DMS79 (cell line): ENCODE measurements at places on chromosomes 1 and 21.

- no peak for DNase-seq
Observed at GRCh38 chr1:15151871-15152270, 1.7 kb upstream of the TMEM51 start.

GRCh38 chr1:195105281-195105680 is 1503.0 kb downstream of the KCNT2 start:
- no peak for DNase-seq

- DNase-seq = peak; percentile 89
Observed at GRCh38 chr1:36836196-36836883, 198.0 kb downstream of the GRIK3 start.

DNA sequence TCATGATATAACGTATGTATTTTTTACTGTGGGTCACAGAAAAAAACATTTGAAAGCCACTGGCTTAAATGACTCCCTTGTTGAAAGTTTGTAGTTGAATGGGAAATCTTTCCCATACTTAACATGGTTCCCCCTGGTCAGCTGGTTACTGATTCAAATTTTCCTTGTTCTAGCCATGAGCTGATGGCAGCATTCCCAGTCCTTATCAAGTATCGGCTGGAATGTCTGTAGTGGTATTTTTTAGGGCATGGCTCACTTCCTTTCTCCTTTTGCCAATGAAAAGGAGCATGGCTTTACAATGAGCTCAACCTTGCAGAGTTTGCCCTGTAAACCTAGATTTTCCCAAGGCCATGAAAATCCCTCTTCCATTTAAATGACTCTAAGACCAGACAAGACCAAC is 55.7 kb downstream of the GIPC2 start:
- no peak for DNase-seq

DNA sequence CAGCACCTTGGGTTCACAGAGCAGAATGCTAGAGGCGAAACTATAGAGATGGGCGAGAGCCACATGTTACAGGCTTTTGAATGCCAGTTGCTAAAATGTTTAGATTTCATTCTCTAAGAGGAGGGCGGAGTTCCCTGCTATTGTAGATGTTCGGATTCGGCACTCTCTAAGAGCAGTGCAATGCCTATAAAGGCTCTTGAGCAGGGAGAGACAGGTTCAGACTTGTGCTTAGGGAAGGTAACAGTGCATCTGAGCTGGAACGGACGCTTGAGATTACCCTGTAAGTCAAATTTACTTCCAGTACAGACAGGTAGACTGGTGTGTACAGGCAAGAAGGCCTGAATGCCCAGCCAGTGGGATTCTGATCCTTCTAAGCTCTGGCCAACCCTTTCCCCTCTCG is 15.3 kb downstream of the LURAP1 start:
- peak; percentile 98 for DNase-seq

DNA sequence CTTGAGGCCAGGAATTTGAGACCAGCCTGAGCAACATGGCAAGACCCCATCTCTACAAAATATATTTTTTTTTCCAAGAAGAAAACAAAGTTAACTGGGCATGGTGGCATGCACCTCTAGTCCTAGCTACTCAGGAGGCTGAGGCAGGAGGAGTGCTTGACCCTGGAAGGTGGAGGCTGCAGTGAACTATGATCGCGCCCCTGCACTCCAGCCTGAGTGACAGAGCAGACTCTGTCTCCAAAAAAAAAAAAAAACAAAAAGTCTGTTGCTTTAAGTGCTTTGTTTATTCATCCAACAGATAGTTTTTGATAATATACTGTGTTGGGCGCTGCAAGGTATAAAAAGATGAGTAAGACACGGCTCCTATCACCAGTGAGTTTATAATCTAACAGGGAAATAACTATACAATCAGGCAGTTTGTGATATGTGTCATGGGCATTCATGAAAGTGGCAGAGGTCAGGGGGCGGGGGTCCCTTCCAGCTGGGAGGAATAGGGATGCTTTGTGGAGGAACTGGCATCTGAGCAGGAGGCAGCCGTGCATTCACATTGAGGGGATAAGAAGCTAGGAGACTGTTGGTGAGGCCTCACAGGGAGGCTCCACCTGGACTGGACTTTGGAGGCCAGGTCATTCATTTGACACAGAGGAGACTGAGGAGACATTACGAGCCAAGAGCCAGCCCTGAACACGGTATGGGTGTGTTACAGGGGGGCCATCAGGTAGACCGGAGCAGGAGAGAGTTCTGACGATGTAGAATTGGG is 67.3 kb upstream of the ERRFI1 start:
- DNase-seq = no peak

DNA sequence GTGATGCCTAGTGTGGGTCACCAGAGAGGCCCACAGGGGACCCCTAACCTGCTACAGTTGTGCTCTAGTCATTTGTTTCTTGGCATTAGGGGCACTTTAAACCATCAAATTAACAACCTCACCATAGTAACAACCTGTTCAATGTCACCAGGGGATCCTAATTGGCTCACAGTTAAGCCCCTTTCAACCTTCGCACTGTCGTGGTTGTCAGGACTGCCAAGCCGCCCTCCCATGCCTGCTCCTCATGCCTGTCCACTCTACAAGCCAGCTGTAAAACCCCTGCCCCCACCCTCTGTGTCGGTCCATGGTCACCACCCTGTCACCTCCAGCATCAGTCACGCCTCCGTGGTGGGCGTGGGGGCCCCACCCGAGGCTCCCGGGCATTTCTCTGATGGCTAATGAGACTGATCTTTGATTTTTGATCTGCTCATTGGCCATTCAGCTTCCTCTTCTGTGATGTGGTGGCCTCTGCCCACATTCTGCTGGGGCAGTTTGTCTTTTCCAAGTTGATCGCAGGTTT is 96.6 kb downstream of the WDR4 start:
- DNase-seq = no peak

- DNase-seq = no peak
Observed at GRCh38 chr1:165858967-165859845, 31.8 kb downstream of the UCK2 start.

GRCh38 chr1:224042557-224043118 is 71.3 kb upstream of the FBXO28 start:
- no peak for DNase-seq

GRCh38 chr1:87329526-87330056 is 911 bp downstream of the LMO4 start:
- no peak for DNase-seq

- DNase-seq = no peak
Observed at GRCh38 chr1:112454316-112454715, 54.4 kb upstream of the WNT2B start.

DNA sequence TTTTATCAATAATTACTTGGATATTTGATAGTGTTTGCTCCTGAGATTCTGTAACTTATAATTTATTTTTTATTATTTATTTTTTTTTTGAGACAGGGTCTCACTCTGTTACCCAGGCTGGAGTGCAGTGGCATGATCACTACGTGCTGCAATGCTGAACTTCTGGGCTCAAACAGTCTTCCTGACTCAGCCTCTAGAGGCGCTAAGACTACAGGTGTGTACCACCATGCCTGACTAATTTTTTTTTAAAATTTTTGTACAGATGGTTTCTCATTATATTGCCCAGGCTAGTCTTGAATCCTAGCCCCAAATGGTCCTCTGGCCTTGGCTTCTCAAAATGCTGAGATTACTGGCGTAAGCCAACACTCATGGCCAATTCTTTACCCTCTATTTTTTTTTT is 845.5 kb upstream of the ADGRL4 start:
- no peak for DNase-seq

- no peak for DNase-seq
Observed at GRCh38 chr21:17492415-17493168, 20.3 kb upstream of the CXADR start.

GRCh38 chr1:169538998-169539871 is 47.0 kb downstream of the F5 start:
- DNase-seq = no peak

DNA sequence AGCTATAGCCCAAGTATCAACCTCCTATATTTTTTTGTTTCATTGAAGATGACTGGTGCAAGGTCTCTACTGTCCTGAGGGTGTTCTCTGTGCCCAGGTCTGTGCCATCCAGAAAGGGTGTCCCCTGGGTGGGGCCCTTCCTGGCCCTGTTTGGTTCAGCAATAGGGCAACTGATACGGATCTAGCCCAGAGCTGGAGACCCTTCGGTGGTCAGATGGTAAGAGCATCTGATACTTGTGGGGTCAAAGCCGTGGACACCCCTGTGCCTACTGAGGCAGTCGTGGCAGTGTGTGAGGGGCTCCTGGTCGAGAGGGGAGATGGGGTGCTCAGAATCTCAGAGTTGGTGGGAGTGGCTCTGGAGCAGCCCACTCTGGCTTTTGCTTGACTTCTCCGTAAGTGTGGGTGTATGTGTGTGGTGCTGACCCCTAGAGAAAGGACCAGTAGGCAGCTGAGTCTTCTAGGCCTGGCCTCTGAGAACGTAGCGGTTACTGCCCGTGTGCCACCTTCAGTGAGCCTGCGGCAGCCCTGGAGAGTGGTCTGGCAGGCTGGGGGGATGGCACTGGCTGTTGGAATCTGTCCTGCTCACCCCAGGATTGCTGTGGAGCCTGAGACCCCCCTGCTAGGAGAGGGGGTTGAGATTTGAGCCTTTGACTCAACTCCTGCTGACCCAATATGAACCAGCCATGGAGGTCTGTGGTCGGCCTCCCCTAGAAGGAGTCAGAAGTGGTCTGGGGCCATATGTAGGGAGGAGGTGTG is 2.7 kb downstream of the AMPD2 start:
- no peak for DNase-seq

DNA sequence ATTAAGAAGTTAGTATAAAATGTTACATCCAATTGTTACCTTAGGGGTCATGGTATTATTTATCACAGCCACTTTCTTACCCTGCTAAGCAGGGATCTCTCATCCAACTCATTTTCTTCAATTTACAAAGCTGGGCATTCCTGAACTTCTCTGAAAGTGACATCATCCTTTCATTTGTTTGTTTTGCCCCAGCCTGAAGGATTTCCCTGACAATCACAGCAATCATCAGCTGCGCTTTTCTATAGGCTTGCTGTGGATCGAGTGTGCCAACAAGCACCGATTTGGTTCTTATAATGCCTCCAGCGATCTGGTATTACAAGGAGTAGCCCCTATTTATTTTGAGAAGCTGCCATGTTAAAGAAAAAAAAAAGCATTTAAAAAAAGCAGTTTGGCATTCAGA is 240.2 kb downstream of the USH2A start:
- no peak for DNase-seq

GRCh38 chr1:241635556-241636152 is 4.5 kb downstream of the CHML start:
- no peak for DNase-seq

- DNase-seq = no peak
Observed at GRCh38 chr1:80531182-80531581, 1269.6 kb upstream of the ADGRL2 start.

GRCh38 chr21:31042080-31042464 is 3.8 kb upstream of the KRTAP19-8 start:
- no peak for DNase-seq

DNA sequence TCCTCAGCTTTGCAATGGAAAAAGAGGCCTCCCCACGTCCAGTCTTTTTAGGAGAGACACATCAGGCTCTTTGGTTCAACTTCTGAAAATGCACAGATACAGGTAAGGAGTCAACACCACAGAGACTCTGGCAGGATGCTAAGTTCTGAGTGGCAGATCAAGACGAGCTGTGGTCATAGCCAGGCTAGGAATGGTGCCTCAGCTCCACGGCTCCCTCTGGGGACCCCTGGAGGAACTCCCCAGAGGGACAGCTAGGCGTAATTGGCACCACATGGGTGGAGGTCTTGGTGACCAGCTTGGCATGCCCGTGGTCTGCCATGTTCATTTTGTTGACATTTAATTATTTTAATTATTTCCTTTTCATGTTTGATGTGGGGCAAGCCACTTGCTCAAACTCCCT is 206.1 kb downstream of the KAZN start:
- DNase-seq = no peak

- no peak for DNase-seq
Observed at GRCh38 chr1:59549066-59549837, 252.4 kb downstream of the FGGY start.

GRCh38 chr1:28836421-28836956 is 24.5 kb downstream of the OPRD1 start:
- no peak for DNase-seq

GRCh38 chr1:195054217-195054687 is 1554.0 kb downstream of the KCNT2 start:
- DNase-seq = no peak

GRCh38 chr1:89525169-89525855 is 683 bp downstream of the LRRC8B start:
- peak; percentile 81 for DNase-seq

DNA sequence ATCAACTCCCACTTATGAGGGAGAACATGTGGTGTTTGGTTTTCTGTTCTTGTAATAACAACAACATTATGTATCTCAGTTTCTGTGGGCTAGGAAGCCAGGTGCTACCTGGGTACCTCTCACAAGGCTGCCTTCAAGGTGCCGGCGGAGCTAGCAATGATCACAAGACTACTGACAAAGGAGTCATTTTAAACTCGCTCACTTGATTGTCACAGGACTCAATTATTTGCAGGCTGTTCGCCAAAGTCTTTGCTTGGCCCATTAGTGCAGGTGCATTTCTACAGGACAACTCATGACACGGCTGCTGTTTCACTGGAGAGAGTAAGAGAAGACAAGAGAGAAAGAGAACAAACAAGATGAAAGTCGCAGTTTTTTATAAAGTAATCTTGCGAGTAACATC is 1237.4 kb upstream of the TMPRSS15 start:
- no peak for DNase-seq

GRCh38 chr1:104064399-104064798 is 314.7 kb downstream of the AMY1C start:
- DNase-seq = no peak

GRCh38 chr1:52697795-52698674 is at the start of gene COA7:
Gene COA7, minus strand, starts transcription at chr1:52698347. Its CDS starts 21 bp downstream, at chr1:52698326.
- DNase-seq = peak; percentile 75

GRCh38 chr21:35565204-35565611 is 495.1 kb downstream of the SETD4 start:
- no peak for DNase-seq

DNA sequence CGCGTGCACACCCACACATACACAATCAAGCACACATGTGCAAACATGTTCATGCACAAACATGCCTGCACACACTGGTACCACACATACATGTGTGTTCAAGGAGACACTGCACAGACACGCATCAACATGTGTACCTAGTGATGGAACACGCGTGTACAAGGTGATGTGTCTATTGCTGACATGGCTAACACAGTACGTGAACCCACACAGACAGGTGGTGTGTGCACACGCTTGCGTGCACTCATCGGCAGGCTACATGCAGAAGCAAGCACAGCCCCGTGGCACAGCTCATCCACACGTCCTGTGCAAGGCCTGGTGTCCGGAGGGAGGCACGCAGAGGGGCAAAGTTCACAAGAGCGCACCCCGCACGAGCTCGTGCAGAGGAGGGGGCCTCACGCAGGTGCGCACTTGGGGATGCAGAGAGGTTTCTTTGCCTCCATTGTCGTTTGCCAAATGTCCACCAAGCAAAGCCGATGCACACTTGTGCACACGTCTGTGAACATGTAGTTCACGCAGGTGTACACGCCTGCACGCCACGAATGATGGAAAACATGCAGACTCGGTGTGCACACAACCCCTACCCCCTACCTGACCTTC is 969 bp downstream of the ACAP3 start:
- DNase-seq = no peak

- no peak for DNase-seq
Observed at GRCh38 chr1:43957407-43958040, 10.8 kb downstream of the IPO13 start.

- no peak for DNase-seq
Observed at GRCh38 chr1:3911981-3912808, 12.1 kb upstream of the C1orf174 start.

- no peak for DNase-seq
Observed at GRCh38 chr1:90616395-90616794, 100.7 kb downstream of the BARHL2 start.
